ENCODE measurements at places on chromosomes 12 and 14.

- no peak for DNase-seq
Measured at GRCh38 chr14:104788873-104789663, 6.5 kb downstream of the AKT1 start.

DNA sequence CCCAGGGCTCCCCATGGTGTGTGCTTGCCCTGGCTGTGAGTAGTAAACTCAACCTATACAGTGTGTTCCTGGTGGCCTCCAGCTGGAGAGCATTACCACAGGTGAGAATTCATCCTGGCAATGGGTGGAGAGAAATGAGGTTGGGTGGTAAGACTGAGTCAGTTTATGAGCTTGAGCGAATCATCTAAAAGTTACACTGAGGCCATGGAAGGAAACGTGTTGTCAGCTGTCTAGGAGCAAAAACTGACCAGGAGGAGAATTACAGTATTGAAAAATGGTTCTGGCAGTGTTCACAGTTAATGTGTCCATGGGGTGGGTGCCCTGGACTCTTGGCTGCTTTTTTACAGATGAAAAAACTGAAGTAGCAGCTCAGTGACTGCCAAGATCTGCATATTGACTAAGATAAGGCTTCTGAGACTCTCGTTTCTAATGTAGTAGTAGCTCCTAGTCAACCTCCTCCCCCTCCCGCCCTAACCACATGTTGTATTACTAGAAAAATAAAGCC lies 202.0 kb upstream of the AMIGO2 start:
- no peak for DNase-seq

GRCh38 chr12:15280930-15281329 lies 41.4 kb upstream of the PTPRO start:
- DNase-seq = no peak

DNA sequence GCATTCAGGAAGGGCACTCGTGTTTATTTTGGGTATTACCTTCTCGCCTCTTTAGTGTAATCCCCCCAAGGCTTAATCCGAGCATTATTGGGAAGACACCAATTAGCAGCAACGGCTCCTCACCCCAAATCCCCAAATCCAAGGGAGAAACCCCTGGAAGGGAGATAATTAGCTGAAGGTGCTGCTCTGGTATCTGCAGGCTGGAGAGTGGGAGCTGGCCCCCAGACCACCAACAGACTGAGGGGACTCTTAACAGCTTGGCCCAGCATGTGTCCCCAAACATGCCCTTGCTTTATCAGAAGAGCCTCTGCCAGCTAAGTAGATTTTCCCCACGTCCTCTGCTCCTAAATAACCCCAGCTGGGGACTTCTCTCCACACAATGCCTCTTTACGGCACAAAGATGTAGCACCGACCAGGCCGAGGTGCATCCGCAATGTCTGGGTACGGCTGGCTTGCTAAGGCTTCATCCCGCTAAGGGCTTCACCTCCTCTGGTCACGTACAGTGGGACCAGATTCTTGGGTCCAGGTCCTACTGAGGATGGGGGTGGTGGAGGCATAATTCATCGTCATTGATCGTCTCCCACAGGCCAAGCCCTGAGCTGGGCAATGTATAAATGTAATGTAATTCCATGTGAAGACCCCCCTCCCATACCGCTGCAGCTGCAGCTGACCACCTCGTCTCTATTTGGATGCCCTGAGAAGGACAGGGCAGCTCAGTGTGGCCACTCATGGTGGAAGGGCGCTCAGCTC lies 123.7 kb upstream of the GSC start:
- DNase-seq = no peak

- DNase-seq = no peak
Measured at GRCh38 chr14:91361233-91361811, 56.3 kb downstream of the CCDC88C start.

GRCh38 chr12:132300789-132301722 lies 28.3 kb downstream of the GALNT9 start:
- DNase-seq = no peak

DNA sequence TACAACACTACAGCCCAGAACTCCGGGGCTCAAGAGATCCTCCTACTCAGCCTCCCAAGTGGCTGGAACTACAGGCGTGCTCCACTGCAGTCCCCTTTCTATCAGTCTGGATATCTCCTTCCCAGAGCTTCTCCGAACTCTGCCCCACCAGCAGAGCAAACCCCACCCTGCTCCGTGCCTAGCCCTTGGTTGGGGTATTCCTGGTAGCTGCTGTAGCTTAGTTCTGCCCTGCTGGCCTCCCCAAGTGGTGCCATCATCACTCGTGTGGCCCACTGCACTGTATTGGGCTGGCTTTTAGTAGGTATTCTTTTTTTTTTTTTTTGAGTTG lies 9.5 kb downstream of the HSP90AA1 start:
- DNase-seq = no peak

All from stimulated activated CD8-positive, alpha-beta memory T cell treated with anti-CD3 and anti-CD28 coated beads, Interleukin-7, amount 100 ng/mL, for 1 hour (primary cell).